Thymus (tissue), 14 donors: ENCODE measurements at places on chromosomes 1 and 21. TPM values are rescaled to one million over a fixed set of nuclear protein-coding genes. Genes with fewer than 3 reads are reported as not detected.

DNA sequence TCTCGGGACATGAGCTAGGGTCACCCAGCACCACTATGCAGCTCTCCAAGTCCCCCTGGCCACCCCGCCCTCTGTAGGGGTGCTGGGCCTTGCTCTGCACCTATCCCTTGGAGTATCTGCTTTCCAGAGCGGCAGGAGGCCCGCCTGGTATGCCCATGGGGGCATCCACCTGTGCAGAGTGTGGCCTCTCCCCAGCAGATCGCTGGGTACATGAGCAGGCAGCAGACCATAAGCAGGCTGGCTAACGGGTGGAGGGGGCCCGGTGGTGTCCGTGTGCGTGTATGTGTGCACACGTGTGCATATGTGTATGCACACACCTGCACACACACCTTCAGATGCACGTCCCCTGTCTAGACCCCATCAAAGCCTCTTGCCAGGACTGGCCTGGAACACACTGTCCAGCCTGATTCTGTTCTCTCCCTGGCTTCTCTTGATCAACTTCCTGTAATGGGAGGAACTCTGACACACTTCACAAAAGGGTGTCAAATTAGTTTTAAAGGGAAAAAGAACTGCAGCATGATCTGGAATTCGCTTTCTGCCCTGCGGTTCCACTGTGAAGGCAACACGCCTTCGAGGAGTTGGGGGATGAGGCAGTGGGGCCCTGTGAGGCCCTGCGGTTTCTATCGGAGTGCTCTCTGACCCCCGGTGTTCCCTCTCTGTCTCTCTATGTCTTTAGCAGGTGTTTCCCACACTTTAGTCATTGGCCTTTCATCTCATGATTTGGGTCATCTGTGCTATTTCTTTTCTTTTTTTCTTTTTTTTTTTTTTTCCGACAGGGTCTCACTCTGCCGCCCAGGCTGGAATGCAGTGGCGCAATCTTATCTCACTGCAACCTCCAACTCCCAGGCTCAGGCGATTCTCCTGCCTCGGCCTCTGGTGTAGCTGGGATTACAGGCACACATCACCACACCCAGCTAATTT lies 17.2 kb upstream of the NPHP4 start:
- no peak overlapping the region for H3K4me3 ChIP-seq
- peaks cover 16% of the 10 kb centered on the region for H3K4me1 ChIP-seq
- no peaks in the 10 kb centered on the region for H3K36me3 ChIP-seq
- no peak overlapping the region for H3K27ac ChIP-seq
- peaks cover 2% of the 10 kb centered on the region for H3K27me3 ChIP-seq

DNA sequence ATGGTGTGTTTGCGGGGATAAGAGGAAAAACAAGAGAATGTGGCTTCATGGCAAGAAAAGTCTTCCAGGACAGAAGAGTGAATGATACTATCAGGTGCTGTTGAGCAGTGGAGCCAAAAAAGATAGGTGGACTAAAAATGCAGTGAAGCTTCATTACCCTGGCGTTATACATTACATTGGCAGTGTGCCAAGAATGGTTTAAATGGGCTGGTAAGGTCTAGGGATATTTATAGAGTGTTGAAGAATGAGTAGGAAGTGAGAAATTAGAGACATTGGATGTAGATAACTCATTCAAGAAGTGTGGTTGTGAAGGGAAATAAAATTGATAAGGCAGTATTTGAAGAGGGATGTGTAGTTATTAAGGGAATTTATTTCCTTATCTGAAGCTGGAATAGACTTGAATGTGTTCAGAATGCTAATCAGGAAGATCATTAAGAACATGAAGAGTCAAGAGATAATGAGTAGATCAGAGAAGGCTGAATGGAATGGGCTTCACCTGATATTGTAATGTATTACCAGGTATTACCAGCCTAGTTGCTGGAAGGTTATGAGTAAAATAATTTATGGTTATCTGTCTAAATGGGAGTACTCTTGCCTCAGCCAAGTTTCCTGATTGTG lies 72.7 kb downstream of the MAST2 start:
- no peaks in the 10 kb centered on the region for H3K27me3 ChIP-seq
- no peak overlapping the region for H3K4me3 ChIP-seq
- H3K36me3 ChIP-seq = no peaks in the 10 kb centered on the region
- no peak overlapping the region for H3K27ac ChIP-seq
- H3K4me1 ChIP-seq = no peaks in the 10 kb centered on the region

GRCh38 chr1:32949519-32949918 lies 15.1 kb downstream of the RNF19B start:
- H3K36me3 ChIP-seq = peaks cover 18% of the 10 kb centered on the region
- no peaks in the 10 kb centered on the region for H3K4me1 ChIP-seq
- H3K27me3 ChIP-seq = no peaks in the 10 kb centered on the region
- no peak overlapping the region for H3K27ac ChIP-seq
- no peak for DNase-seq

DNA sequence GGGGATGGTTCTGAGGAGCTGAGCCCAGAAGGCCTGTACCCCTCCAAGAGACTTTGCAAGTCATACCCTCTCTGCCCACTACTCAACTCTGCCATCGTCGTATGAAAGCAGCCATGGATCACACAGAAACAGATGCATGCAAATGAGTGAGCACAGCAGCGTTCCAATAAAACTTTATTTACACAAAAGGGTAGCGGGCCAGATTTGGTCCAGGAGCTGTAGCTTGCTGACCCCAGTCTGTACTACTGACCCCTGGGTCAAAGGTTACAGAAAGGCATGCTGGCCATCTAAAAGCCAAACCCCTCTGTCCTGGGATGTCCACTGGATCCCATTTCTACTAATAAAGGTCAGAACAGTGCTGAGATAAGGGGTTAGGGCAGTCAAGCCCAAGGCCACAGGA lies 8.8 kb upstream of the AGTRAP start:
- no peak for DNase-seq
- H3K27me3 ChIP-seq = peaks cover 3% of the 10 kb centered on the region
- no peaks in the 10 kb centered on the region for H3K36me3 ChIP-seq
- no peak overlapping the region for H3K27ac ChIP-seq
- no peak overlapping the region for H3K4me3 ChIP-seq

- no peak overlapping the region for H3K27ac ChIP-seq
- H3K4me3 ChIP-seq = no peak overlapping the region
- peaks cover 12% of the 10 kb centered on the region for H3K4me1 ChIP-seq
- no peak for DNase-seq
- H3K36me3 ChIP-seq = no peaks in the 10 kb centered on the region
Measured at GRCh38 chr1:64473367-64473766, 3.4 kb downstream of the CACHD1 start.

DNA sequence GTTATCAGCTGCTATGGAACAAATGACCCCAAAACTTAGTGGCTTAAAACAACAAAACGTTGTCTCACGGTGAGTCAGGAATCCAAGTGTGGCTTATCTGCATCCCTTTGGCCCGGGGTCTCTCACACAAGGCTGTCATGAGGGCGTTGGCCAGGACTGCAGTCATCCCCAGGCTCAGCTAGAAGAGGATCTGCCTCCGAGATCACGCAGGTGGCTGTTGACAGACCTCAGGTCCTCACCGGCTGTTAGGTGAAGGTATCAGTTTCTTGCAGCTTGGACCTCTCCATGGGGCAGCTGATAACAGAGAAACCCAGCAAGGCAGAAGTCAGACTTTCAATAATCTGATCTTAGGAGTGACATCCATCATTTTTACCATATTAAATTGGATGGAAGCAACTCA lies 52.7 kb upstream of the SYT6 start:
- peaks cover 19% of the 10 kb centered on the region for H3K27me3 ChIP-seq
- no peaks in the 10 kb centered on the region for H3K4me1 ChIP-seq
- H3K4me3 ChIP-seq = no peak overlapping the region
- no peak for DNase-seq
- no peaks in the 10 kb centered on the region for H3K36me3 ChIP-seq
- no peak overlapping the region for H3K27ac ChIP-seq

DNA sequence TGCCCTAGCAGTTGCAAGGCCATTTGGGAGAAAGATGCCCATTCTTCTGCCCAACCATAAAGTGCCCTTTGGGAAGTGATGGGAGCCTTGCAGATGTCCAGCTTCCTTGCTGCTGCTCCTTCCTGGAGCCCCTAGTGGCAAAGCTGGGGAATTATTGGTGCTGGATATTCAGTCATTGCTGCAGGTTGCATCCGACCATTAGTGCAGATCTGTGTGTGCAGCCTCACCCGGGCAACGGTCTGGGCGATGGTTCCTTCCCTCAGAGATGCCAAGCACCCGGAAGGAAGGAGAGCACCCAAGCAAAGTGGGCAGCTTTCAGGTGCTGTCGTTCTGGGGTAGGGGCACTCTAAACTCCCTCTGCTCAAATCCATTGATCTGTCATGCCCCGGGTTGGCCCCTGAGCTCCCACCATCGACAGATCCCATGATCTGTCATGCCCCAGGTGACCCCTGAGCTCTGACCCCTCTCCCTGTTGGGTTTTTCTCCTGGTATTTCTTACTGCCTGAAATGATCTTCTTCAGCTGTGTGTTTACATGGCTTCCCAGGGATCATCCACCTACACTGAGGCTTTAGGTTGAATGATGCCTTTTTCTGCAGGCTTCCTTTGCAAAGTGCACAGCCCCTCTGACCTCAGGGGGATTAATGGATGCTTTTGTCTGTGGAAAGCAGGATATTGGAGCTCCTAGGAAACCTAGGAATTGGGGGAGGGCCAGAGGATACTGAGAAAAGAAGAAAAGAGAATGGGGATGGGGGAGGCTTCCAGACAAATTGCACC lies 467.5 kb downstream of the PTPRU start:
- no peaks in the 10 kb centered on the region for H3K36me3 ChIP-seq
- no peak overlapping the region for H3K27ac ChIP-seq
- H3K4me3 ChIP-seq = no peak overlapping the region
- DNase-seq = no peak
- H3K27me3 ChIP-seq = peaks cover 3% of the 10 kb centered on the region

DNA sequence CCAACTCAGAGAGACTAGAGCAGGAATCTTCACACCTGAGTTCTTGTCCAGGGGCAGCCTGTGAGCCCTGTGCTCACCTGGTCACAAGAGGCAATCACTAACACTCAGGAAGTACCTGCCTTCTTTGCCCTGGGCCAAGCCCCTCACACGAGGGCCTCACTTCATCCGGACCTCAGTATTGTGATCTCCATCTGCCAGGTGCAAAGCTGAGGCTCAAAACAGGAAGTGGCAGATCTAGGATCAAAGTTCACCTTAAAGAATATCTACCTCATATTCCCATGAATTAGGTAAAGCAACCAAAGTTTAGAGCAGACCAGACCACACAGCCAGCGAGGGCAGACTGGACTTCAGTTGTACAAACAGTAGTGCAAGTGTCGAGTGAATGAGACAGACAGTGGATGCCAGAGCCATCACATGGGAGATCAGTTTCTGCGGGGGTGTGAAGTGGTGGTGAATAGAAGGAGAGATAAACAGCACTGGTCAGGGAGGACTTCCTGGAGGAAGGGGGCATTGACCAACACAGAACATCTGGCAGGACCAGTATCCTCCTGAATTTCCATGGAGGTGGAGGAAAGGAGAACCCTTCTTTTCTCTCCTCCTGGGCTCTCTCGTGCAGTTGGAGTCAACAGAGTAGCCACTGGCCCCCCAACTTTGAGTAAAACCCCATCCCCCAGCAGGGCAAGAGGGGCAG lies 116.6 kb upstream of the ZBTB40 start:
- H3K4me1 ChIP-seq = no peaks in the 10 kb centered on the region
- no peak overlapping the region for H3K4me3 ChIP-seq
- no peaks in the 10 kb centered on the region for H3K36me3 ChIP-seq
- no peak for DNase-seq
- no peak overlapping the region for H3K27ac ChIP-seq

- no peaks in the 10 kb centered on the region for H3K27me3 ChIP-seq
- DNase-seq = peak; percentile 30
- H3K4me1 ChIP-seq = peaks cover 70% of the 10 kb centered on the region
Measured at GRCh38 chr1:223233019-223233409, 90.0 kb upstream of the TLR5 start.

DNA sequence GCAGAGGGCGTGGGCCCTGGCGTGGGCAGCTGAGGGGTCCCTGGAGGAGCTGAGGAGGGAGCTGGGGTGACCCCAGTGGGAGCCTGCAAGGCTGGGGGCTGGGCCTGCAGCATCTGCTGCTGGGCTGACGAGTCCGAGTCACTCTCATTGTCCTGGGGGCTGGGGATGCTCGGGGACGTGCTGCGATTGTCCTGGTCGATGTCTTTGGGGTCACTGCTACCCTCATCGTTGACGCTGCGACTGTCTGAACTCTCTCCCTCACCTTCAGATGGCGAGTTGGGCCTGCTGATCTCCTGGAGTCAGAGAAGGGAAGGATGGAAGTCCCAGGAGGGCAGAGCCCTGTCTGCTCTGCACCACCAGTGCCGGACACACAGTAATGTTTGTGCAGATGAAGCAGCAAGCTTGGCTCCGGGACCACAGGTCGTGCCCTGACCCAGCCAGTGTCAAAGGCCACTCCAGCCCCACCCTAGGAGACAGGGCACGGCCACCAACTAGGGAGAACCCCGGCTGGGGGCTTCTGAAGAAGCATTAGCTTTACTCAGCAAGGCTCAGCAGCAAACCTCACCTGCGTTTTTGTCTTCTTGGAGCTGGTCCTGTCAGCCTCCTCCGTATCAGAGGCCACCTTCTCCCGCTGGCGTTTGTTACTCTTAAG lies 43.4 kb downstream of the SLC45A1 start:
- H3K4me3 ChIP-seq = no peak overlapping the region
- no peak overlapping the region for H3K27ac ChIP-seq
- H3K27me3 ChIP-seq = no peaks in the 10 kb centered on the region
- peaks cover 93% of the 10 kb centered on the region for H3K36me3 ChIP-seq
- peaks cover 22% of the 10 kb centered on the region for H3K4me1 ChIP-seq
- no peak for DNase-seq

Gene OR6P1
- not detected for total RNA-seq

Gene TNFSF18
- total RNA-seq = 0.42 TPM

Gene POGZ
- 18.5 TPM for total RNA-seq

Gene SPRR4
- not detected for total RNA-seq

Gene MYBPH
- total RNA-seq = 0.99 TPM

Gene KRTAP13-2
- total RNA-seq = not detected

Gene PAX7
- total RNA-seq = 0.05 TPM

Gene KRTAP21-2
- not detected for total RNA-seq

Gene APOBEC4
- total RNA-seq = not detected

Gene C1QA
- total RNA-seq = 153 TPM

Gene RNU1-3
- total RNA-seq = 17,380 TPM

Gene EXO1
- 19.6 TPM for total RNA-seq

Gene PTPRC
- total RNA-seq = 490 TPM

Gene RPS8
- total RNA-seq = 3,262 TPM

Gene TRIM58
- total RNA-seq = 0.66 TPM

Gene PLA2G2C
- total RNA-seq = 0.19 TPM

Gene SMCP
- not detected for total RNA-seq
